RWPE1 (cell line): ENCODE measurements at places on chromosomes 6 and 20.

GRCh38 chr6:17012421-17013225, 89.2 kb upstream of the STMND1 start:
- no peak for DNase-seq

DNA sequence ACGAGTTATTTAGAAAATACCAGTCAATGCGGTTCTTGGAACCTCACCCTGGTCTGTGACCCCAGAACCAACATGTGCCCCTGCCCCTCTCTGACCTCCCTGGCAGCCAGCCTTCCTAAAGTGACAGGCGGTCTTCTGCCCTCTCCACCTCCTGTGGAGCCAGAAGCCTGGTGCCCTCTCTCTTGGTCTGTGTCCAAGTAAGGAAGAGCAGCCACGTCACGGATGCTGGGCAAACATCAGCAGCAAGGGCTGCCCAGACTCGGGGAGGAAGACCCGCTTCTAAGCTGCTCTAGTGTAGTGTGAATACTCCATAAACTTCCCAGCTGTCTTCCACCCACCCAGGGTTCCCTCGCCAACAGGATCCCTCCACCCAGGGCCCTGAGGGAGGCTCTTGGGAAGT, 272.4 kb downstream of the BMP7 start:
- no peak for DNase-seq

- no peak for DNase-seq
Measured at GRCh38 chr6:115733426-115733825, 327.3 kb downstream of the FRK start.

DNA sequence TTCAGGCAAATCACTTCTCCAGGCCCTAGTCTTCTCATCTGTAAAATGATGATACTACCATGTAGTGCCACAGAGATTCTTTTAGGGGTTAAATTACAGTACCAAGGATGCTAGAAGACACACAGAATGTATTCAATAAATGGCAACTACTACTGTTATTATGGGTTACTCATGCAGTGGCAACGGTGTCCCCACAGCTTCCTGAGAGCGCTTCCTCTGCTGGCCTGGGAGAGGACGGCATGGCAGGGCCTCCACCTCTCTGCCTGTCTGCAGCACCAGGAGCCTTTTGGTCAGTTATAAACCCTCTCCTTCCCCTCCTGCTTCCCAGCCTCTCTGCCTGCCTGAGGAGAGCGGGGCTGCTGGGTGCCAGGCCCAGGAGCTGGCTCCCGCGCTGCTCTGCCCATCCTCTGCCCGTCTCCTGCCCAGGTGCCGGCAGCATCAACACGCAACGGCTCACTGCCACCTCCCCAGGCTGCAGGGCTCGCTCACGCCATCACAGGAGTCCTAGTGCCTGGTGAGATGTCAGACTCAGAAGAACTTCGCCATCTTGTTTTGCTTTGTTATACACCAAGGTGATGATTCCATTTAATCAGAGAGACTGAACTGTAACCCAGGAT, 170.6 kb downstream of the FOXC1 start:
- DNase-seq = no peak

GRCh38 chr20:51193066-51193772, 170.3 kb upstream of the KCNG1 start:
- DNase-seq = peak; percentile 36

- DNase-seq = no peak
Measured at GRCh38 chr6:126716032-126716431, 376.1 kb downstream of the CENPW start.

DNA sequence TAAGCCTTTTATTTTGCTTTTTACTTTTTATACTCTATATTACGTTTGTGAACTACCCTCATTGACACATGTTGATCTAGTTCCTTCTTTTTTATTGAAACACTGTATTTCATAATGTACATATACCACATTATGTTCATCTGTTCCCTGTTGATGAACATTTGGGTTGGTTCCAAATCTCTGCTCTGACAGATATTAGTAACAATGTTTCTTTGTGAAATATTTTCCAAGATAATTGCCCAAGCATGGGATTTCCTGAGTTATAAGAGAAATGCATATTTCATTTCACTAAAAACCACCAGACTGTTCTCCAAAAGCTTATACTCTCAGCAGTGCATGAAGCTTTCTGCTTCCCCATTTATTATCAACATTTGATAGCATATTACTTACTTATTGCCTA, 44.2 kb upstream of the TNFRSF21 start:
- no peak for DNase-seq

DNA sequence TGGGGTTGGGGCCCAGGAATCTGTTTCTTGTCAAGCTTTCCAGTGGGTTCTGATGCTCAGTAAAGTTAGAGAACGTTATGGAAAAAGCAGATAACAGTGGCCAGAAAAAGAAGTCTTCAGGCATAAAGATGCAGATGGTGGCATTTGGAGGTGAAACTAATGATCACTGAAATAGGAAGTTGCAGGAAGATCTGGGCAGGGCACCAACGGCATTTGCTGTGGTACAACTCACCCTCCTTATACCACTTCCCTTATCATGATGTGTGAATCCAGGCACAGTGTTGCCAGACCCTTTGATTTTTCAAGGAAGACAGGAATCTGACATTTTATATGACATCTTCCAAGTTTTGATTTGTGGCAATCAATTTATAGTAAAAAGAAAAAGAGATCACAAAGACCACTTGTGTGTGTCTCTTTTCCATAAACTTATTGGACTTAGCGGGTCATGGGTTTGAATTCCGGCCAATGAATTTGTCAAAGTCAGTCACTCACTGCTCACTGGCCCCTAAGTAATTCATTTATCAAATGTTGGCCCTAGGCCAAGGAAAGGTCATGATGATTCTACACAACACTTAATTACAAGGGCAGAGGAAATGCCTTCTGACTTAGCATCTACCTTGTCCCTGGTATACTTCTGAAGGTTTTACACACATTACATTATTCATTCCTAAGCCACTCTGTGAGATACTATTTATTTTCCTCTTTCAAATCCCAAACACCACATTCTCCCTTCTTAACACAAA, 37.6 kb downstream of the LAMP5 start:
- DNase-seq = no peak

GRCh38 chr6:35650015-35650414, 38.7 kb downstream of the FKBP5 start:
- DNase-seq = no peak

DNA sequence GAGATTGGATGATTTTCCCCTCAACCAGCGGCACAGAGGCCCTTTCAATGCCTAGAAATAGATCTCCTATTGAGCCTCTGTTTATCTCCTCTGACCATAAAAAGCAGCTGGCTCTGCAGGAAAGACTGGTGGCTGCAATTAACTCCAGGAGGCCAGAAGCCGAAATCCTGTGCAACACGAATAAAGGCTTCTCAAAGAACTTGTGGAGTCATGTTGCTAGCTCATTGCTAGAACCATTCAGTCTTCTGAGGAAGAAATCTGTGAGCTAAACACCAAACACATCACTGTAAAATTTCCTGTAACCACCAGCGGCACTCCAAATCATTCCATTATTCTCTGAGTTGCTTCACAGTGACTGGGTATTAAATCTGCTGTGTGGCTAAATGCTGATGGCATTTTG, 49.1 kb upstream of the TPD52L1 start:
- DNase-seq = no peak

GRCh38 chr20:50628332-50628731, 63.0 kb downstream of the RIPOR3 start:
- no peak for DNase-seq

DNA sequence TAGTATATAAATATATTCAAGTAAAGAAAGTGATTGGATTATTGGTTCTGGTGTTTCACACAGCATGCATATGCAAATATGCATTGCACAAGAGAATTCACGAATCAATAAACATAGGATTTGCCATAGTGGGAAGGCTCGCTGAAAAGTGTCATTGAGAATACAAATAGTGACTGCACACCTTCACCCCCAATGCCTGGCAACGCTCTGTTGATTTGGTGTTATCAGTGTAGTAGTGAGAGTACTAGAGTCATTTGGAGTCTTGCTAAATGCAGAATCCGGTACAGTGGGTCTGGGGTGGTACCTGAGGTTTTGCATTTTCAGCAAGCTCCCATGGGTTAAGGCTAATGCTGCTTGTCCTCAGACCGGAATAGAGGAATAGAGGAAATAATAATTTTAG, 49.7 kb upstream of the NAA20 start:
- no peak for DNase-seq

GRCh38 chr6:158358450-158359077, 46.3 kb downstream of the TULP4 start:
- no peak for DNase-seq

- no peak for DNase-seq
Measured at GRCh38 chr6:132063204-132063603, 112.0 kb upstream of the CCN2 start.

DNA sequence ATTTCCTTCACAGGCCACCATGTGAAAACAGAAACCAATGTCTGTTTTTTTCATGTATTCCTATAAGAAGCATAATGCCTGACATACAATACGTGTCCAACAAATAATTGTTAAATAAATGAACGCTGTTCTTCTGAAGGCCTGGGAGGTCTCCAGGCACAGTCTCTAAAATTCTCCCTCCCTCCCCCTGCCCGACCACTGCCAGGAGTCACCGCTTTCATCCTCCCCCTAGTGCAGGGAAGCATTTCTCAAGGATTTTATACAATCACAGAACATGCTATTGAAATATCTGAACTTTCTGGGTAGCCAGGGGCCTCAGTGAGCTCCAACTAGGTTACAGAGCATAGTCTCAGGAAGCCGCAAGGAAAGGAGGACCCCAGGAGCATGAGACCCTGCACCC, 95.3 kb downstream of the ZNF217 start:
- DNase-seq = no peak

GRCh38 chr20:14568701-14569100, 231.3 kb upstream of the FLRT3 start:
- no peak for DNase-seq

GRCh38 chr20:13461849-13462458, 176.8 kb downstream of the TASP1 start:
- no peak for DNase-seq

DNA sequence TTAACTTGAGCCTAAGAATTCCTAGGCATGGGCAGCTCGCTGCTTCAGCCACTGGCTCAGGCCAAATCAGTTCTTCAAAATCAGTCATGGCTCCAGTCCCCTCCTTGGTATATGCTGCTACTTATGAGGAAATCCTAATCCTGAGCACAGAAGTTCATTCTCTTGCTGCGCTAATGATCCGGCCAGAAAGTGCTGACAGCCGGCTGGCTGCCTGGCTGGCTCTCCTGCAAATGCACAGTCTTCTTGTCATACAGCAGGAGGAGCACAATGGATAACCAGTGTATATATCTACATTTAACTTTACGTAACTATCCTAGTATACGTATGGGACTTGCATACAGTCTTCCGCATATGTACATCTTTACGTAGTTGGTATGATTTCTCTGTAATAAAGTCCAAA, 500.8 kb downstream of the PRKN start:
- no peak for DNase-seq

GRCh38 chr6:36224918-36225461, 28.4 kb downstream of the BRPF3 start:
- DNase-seq = no peak

- DNase-seq = no peak
Measured at GRCh38 chr20:3748073-3748472, 15.6 kb downstream of the HSPA12B start.

DNA sequence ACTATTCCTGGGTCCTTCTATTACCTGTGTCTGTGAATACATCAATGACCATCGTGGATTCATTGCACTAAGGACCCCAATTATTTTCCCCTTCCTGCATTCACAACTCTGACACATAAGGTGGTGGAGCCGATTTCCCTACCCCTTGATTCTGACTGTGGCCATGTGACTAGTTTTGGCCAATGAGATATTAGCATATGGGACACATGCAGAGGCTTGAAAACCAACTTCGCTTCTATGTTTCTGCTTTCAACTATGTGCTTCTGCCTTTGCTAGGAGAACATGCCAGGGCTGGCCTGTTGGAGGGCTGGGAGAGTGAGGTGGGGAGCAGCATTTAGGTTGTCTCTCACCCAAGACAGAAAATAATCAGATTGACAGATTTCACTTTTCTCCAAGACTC, 483.1 kb upstream of the JAG1 start:
- DNase-seq = no peak

DNA sequence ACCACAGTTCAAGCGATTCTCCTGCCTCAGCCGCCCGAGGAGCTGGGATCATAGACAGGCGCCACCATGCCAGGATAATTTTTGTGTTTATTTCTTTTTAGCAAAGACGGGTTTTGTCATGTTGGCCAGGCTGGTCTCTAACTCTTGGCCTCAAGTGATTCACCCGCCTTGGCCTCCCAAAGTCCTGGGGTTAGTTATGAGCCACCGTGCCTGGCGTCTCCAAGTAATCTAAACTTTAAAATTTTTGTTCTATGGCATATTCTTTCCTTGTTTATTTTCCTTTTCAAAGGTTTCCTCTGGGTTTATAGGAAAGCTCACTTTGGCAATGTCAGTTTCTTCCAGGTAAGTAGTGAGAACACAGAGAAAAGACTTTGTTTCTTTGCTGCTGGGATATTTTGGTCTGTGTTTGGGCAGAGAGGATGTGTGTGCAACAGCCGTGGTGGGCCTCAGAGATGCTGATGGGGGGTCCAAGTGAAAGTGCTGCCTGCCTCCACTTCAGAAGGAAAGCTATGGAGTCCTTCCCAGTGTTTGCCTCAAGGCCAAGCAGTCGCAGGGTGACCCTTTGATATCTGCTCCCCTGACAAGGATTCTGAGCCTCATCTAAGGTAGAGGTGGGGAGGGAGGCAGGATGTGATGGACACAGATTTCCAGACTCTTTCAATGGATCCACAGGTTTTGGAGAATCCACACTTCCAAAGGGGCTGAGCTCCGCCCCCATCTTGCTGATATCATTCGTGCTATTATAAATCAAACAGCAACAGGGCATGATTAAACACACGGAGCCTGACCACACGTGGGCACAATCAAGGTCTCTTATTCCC, 2.3 kb downstream of the LRP11 start:
- DNase-seq = no peak

DNA sequence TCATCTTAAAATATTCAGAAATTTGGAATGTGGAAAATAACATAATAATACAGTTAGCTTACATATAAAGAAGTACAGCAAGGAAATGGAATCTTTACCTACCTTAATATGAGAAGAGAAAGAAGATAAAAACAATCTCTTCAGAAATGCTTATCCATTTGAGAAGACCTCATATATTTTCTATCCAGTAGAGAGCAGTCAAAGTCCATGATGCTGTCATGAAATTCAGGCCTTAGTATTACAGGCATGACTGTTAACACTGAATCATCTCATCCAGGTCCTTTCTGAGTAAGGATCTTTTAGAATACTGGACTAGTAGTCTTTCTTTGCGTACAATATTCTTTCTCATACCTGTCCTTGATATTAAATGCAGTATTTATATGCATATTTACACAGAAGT, 713.4 kb downstream of the CD109 start:
- DNase-seq = peak; percentile 33

DNA sequence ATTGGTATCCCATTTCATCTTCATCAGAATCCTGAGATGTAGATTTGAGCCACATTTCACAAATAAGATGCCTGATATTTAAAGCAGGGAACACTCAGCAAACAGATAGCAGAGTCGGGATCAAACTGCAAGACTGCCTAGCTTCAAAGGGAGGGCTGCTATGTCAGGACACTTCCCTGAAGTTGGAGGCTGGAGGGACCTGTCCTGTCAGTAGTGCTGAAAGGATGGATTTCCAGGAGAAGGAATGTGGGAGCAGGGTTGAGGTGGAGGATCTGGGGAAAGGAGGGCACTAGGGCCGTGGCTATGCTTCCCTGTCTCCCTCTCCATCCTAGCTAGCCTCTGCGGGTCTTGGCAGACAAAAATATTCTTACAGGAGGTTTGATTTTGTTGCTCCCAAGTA, 32.2 kb downstream of the COX4I2 start:
- no peak for DNase-seq

- DNase-seq = no peak
Measured at GRCh38 chr6:129516787-129517186, 193.2 kb downstream of the ARHGAP18 start.
